Hypothalamus (tissue), 51 donors: ENCODE measurements at places on chromosomes 5 and 9.

GRCh38 chr9:105248691-105249090, 4.2 kb downstream of the SLC44A1 start:
- no peak for DNase-seq

- DNase-seq = no peak
Measured at GRCh38 chr5:60718166-60718892, 18.4 kb upstream of the DEPDC1B start.

- DNase-seq = no peak
Measured at GRCh38 chr5:16410338-16410737, 55.3 kb downstream of the ZNF622 start.

- DNase-seq = no peak
Measured at GRCh38 chr5:157558041-157558595, 17.5 kb downstream of the ADAM19 start.

- no peak for DNase-seq
Measured at GRCh38 chr5:151071848-151072629, 8.8 kb downstream of the TNIP1 start.

- DNase-seq = peak; percentile 36
Measured at GRCh38 chr5:16666883-16667398, 50.1 kb upstream of the RETREG1 start.

DNA sequence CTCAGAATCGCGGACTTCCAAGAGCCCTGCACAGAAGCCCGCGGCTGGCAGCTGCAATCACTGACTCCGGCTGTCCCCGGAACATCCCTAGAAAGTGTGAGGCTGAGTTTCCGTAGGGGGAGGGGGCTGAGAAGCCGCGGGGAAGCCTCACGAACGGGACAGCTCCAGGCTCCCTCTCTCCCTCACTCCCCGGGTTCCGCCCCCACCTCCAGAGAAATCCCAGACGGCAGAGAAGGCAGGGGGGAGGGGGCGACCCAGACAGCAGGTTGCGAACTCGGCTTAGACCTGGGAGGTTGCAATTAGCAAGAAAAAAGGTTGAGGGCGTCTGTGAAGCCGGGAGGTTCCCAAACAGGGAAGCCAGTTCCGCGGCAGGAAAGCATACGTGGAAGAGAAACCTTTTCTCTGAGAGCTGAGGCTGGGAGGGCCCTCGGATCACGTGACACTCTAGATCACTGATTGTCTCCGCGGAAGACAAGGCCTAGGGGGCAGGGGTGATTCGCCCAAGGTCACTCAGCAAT, 73.8 kb upstream of the CPLX2 start:
- DNase-seq = no peak

DNA sequence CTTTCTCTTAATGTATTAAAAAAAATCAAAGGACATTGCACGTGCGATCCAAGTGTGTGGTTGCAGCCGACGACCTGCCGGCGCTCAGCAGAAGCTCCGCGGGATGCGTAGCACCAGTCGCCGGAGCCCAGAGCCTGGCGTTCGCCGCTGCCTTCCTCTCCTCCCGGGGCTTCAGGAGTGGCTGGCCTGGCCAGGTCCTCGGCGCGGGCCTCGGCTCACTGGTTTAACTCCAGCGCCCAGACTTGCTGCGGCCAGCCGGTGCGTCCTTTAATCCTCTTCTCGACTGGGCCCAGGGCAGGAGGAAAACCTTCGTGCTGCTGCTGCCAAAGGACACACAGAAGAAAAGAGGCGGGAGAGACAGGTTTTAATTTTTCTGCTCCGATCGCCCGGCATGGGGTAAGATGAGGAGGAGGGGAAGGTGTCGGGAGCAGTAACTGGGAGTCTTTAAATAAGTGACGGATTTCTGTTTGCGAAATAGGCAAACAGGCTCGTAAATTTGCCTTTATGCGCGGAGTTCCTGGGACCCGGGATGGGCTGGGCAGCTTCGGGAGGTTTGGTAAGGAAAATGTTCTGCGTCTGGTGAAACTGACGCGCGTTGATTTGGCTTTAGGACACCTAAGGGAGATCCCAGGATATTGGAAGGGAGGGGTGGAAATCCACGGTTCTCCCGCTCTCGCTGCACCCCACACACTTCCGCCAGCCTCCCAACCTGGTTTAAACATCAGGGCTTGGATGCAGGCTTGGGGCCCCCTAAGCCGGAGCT, 2.3 kb downstream of the HAND1 start:
- DNase-seq = no peak

DNA sequence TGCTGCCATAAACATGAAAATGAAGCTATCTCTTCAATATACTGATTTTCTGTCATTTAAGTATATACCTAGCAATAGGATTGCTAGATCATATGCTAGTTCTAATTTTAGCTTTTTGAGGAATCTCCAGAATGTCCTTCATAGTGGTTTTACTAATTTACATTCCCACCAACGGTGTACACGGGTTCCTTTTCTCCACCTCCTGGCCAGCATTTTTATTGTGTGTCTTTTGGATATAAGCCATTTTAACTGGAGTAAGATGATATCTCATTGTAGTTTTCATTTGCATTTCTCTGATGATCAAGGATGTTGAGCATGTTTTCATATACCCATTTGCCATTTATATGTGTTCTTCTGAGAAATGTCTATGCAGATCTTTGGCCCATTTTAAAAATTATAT, 446.5 kb downstream of the GABRG2 start:
- DNase-seq = no peak
